ENCODE measurements at places on chromosomes 7 and 10.

DNA sequence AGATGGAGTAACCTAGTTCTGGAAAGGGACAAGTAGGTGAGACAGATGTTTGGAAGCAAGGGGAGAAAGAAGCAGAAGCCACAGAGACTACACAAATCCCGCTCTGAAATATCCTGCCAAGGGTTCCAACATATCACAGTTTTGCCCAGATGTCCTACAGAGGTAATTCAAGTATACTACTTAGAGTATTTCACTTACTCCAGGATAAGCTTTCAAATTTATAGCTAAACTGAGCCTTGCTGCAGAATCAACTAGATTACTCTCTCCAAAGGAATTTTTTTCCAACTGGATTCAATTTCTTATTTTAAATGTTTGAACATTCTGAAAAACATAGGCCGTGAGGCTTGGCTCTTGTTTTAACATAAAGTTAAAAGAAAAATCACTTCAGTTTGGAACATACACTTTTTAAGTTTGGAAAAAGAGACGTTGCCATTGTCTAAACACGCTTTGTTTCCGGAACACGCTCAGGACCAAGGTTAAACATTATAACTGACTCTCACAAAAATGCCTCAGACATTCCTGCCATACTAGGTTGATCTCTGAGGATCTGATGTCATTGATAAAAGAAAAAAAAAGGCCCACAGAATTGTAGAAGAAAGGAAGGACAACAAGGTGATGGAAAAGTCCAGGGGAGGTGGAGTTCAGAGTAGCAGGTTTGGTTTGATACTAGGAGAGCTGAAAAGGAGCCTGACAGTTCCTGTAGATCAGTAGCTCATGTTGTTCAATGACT, 74.8 kb downstream of the FAM185A start:
- no peak for DNase-seq

- no peak for DNase-seq
These were observed 35.0 kb downstream of the INPP5A start for GRCh38 chr10:132572545-132572937.

GRCh38 chr7:106962751-106963150, 81.8 kb upstream of the PRKAR2B start:
- DNase-seq = no peak

DNA sequence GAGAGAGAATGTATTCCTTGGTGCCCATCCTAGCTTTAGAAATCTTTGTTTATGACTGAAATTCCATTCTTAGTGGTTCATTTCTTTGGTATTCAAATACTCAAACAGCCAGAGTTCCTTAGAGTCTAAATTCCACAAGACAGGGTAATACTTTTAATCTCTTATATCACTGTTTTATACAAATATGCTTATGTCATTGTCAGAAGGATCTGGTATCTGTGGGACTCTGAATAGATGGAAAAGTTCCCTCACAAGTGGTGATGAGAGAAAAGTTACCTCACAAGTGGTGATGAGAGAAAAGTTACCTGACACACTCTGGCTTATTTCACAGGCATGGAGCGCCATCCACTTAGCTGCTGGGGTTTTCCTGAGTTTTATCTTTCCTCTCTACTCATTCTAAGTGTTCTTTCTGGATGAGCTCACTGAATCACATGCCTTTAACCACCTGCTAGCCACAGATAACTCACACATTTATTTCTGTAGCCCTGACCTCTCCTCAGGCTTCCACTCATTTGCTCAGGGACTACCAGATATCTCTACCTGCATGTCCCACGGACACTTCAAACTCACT, 784.0 kb downstream of the SUGCT start:
- no peak for DNase-seq

GRCh38 chr10:107856047-107856315, 691.5 kb upstream of the SORCS1 start:
- DNase-seq = no peak

DNA sequence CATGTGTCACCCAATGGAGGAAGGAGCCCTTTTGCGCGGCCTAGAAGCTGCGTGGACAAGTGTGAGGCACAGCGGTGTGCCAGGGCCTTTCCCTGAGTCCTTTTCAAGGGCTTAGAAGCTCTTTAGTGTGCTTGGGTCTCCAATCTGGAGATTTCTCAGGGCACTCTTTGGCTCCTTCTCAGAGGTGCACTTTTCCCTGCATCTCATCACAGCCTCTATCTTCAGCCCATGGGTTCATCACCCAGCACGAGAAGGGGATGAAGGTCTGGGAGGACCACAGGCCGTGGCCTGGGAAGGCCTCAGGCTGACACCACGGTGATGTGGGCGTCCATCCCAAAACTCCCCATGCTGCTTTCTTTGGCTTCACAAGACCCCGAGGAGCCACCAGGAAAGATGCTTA, 233.4 kb downstream of the TEX36 start:
- no peak for DNase-seq

- no peak for DNase-seq
These were observed 111.6 kb downstream of the NEUROD6 start for GRCh38 chr7:31228957-31229356.

- DNase-seq = no peak
These were observed 455.3 kb downstream of the REEP3 start for GRCh38 chr10:63976538-63976937.

- no peak for DNase-seq
These were observed 147.4 kb downstream of the CUX1 start for GRCh38 chr7:101964680-101965452.

DNA sequence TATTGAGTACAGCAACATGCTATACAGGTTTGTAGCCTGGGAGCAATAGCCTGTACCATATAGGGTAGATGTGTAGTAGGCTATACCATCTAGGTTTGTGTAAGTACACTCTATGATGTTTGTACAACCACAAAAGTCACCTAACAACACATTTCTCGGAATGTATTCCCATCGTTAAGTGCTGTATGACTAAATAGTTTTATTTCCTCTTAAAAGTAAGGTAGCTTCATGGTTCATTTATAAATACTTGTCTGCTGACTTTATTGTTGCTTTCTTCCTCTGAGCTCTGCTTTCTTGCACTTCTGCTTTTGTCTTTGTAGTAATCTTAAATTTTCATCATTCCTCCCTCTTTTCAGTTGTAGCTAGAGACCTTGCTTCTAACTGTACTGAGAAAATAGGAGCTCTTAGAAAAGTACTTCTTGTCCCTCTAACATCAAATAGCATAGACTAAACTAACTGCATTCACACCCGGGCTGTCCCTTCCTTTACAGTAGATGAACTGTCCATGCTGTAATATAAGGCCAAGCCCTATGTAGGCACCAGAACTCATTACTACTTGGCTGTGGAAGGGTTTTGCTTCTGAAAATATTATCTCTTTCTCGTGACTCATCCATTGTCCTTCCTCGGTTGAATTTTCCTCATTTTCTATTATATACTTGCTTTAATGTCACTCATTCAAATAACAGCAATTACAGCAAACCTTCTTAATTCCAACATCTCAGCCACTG, 55.4 kb upstream of the FAM3C start:
- DNase-seq = no peak

GRCh38 chr7:112385516-112385915, 64.7 kb upstream of the IFRD1 start:
- no peak for DNase-seq

DNA sequence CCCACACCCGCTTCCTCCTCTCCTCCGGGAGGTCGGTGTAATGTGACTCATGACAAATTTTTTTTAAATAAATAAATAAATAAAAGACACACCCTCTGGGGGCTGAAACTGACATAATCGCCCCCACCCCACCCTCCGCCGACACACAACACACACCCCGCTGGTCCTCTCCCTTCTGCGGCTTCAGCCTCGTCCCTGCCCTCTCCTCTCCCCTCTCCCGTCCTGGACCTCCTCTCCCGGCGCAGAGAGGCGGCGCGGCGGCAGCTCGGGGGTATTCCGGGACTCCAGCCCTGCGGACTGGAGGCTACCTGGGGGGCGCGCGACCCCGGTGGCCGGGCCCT, 686 bp downstream of the ABI1 start:
- no peak for DNase-seq

DNA sequence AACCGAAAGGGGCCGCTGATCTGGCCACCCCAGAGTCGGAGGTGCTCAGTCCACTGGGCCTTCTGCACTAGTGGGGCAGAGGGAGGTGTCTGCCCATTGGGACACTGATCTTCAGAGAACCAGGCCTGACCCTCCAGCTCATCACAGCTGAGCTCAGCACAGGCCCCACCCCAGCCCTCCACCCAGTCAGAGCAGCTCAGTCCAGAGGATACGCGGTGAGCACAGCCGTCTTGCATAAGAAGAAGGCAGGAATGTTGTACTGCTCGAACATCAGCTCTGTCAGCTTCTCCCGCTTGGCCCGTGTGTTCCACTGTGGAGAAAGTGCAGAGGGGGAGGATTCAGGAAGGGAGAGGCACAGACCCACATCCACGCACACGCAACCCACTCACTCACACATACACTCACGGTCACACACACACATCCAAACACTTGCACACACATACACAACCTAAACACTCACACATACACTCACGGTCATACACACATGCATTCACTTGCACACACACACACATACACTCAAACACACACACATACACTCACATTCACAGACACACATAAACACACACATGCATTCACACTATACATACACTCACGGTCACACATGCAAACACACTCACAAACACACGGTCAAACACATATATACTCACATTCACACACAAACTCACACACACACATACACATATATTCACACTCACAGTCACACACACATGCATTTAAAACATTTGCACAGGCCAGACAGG, 6.3 kb downstream of the ACTL6B start:
- no peak for DNase-seq

GRCh38 chr7:94412762-94413322, 18.1 kb downstream of the COL1A2 start:
- DNase-seq = no peak

- no peak for DNase-seq
These were observed 2.0 kb upstream of the MTG1 start for GRCh38 chr10:133391761-133392518.

- no peak for DNase-seq
These were observed 4.0 kb downstream of the CALD1 start for GRCh38 chr7:134783294-134784069.

DNA sequence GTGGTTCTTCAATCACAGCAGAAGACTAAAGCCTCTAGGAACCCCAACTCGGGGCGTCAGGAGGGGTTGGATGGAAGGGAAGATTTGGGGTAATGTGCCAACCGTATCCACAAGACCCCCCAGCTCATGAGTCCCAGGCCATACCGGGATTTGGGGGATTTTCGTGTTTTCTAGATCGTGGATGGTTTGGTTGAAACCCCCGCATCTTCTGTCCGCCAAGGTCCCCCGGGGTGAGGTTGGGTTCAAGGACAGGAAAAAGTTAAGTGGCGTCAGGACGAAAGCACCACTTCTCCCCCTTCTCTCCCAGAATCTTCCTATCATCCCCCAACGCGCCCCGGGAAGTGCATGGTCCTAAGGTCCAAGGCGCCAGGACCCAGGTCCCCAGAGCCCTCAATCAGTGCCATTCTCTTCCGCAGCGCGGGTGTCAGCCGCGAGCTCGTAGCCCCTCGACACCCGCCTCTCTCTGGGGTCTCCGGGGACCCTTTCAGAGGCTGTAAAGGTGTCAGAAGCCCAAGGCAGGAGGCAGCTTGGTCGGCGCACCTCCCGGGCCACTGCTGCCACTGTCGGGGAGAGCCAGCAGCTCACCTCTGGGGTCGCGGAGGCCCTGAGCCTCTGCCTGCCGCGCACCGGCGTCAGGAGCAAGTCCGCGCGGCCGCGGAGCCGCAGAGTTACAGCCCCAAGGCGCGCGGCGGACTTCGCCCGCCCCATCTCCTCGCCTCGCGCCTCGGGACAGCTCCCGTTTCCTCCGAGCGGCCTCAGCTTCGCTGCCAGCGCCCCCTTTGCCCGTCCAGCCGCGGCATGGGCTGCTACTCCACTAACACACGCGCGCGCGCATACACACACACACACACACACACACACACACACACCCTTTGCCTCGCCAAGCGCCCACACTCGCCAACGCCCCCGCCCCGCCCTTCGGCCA, 1.5 kb downstream of the MKX start:
- no peak for DNase-seq

GRCh38 chr7:50092579-50093491, at the start of gene ZPBP:
ZPBP (minus strand) TSS chr7:50093246; CDS start chr7:50093194, 52 bp downstream.
- DNase-seq = no peak

- DNase-seq = no peak
These were observed 80.3 kb upstream of the UCN3 start for GRCh38 chr10:5284311-5285057.

- DNase-seq = no peak
These were observed 10.9 kb upstream of the IKZF1 start for GRCh38 chr7:50293509-50294179.

DNA sequence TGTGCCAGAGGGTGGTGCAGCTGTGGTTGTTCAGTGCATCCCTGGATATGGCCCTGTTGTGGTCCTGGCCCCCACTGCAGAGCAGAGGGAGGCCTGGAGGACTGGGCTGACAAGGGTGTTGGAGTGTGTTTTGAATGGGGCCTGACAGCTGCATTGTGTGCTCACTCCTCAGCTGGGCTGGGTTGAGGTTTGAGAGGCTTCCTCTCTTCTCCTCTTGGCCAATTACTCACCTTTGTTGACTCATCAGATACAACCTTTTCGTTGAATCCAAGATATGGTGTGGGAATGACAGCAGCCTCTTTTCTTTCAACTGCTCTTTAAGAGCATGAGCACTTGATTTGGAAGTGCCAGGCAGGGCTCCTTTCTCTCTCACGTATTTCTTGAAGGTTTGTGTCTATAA, 228.5 kb upstream of the COBL start:
- DNase-seq = no peak

DNA sequence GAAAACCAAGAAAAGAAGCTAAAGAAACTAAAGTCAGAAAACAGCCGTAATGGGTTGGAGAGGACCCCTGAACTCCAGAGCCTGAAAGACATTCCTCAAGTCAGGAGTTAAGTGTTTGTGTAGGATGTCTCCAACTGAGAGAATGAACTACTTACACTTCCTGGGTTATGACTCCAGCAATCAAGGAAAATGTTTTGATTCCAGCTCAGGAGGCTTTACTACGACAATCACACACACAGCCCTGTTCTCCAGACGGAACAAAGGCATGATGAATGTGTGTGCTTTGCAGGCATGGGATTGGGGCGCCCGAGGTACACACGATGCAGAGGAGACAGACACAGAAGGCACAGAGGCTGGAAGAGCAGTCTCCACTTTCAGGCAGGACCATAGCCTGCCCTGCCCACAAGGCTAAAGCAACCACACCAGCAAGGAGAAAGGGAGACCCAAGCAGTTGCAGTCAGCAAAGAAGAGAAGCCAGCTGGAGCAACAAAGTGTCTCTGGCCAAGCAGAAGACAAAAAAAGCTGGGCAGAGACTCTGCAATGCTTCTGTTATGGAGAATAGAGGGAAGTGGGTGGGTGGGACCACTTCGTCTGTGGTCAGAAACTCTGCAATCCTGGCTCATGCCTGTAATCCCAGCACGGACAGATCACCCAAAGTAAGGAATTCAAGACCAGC, 89.1 kb downstream of the GRB10 start:
- no peak for DNase-seq

GRCh38 chr7:7704867-7705266, 13.5 kb downstream of the RPA3 start:
- DNase-seq = no peak

- DNase-seq = no peak
These were observed 119.1 kb upstream of the WDR11 start for GRCh38 chr10:120732067-120732466.

Measured in activated naive CD8-positive, alpha-beta T cell treated with anti-CD3 and anti-CD28 coated beads, Interleukin-2, amount 50 U/mL, for 16 hours (primary cell).